ENCODE measurements at places on chromosomes 12 and 14. TPM values are rescaled to one million over a fixed set of nuclear protein-coding genes. Genes with fewer than 3 reads are reported as not detected.

E2F7 gene
- 19.8 TPM for total RNA-seq

HSP90B1 gene
- total RNA-seq: 761 TPM

TROAP gene
- 89.2 TPM for total RNA-seq

TMEM121 gene
- 0.81 TPM for total RNA-seq

GRCh38 chr12:47889040-47889439 lies 15.8 kb downstream of the VDR start:
- DNase-seq: no peak

All from WTC11 (cell line).